ENCODE measurements at places on chromosomes 7 and 10.

- DNase-seq = no peak
Measured at GRCh38 chr7:108246227-108246837, 116.2 kb upstream of the LAMB4 start.

- no peak for DNase-seq
Measured at GRCh38 chr10:124126145-124126982, 33.0 kb upstream of the CHST15 start.

GRCh38 chr10:93591065-93591808 lies 9.8 kb downstream of the RBP4 start:
- DNase-seq = no peak

- no peak for DNase-seq
Measured at GRCh38 chr7:73827567-73828106, 3.2 kb upstream of the CLDN4 start.

GRCh38 chr10:130354976-130355795 lies 219.0 kb downstream of the GLRX3 start:
- no peak for DNase-seq

- no peak for DNase-seq
Measured at GRCh38 chr10:35268791-35269257, 67.5 kb upstream of the CCNY start.

- no peak for DNase-seq
Measured at GRCh38 chr10:86265236-86265894, 101.2 kb downstream of the GRID1 start.

DNA sequence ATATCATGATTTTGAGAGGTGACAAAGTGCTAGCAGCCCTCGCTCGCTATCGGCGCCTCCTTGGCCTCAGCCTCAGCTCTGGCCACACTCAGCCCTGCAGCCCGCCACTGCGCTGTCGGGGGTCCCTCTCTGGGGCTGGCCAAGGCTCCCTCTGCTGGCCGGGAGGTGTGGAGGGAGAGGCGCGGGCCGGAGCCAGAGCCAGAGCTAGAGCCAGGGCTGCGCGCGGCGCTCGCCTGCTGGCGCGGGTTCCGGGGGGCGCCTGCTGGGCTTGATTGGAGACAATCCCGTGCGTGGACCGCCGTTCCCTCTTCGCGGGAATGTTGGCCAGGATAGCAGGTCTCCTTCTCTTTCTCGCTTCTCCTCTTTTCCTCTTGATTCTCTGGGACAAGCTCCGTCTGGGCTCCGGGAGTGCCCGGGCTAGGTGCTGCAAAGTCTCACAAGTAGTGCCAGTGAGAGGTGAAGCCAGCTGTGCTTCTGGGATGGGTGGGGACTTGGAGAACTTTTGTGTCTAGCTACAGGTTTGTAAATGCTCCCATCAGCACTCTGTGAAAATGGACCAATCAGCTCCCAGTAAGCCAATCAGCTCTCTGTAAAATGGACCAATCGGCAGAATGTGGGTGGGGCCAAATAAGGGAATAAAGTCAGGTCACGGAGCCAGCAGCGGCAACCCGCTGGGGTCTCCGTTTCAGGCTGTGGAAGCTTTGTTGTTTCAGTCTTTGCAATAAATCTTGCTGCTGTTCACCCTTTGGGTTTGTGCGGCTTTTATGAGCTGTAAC lies 43.4 kb upstream of the ELMO1 start:
- no peak for DNase-seq

DNA sequence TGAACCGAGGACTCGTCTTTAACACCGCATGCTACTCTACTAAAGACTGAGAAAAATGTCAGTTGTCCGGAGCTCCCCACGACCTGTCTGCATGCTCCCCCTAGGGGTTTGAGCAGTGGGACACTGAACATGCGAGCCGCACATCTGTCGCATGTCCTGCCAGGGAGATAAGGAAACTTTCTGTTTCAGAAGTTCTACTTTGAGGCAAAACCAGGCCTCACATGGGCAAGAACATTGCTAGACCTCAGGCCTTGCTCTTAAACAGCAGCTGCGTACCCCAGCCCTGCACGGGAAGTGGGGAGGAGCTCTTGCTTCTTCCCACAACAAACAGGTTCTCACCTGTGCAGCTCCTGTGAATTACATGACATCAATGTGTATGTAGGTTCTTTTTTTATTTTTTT lies 30.3 kb upstream of the HERPUD2 start:
- peak; percentile 77 for DNase-seq

DNA sequence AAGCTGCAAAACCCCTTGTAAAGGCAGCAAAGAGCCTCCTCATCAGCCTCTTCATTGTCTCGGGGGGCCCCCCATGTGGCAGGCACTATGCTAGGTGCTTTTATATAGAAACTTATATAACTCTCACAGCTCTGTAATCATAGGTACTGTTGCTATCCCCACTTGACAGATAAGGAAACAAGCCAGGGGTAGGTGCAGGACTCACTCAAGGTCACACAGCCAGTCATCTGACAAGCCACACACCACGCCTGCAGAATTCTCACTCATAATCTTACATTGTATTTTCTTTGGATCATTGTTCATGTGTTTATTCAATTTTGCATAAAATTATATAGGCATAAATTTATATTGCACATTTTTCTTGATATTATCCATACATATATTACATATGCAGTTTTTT lies 165.4 kb downstream of the PPP1R17 start:
- no peak for DNase-seq

Measured in B cell (primary cell).